ENCODE measurements at places on chromosomes 4 and X.

GRCh38 chrX:13338996-13339515 lies 19.2 kb upstream of the ATXN3L start:
- no peak for DNase-seq

DNA sequence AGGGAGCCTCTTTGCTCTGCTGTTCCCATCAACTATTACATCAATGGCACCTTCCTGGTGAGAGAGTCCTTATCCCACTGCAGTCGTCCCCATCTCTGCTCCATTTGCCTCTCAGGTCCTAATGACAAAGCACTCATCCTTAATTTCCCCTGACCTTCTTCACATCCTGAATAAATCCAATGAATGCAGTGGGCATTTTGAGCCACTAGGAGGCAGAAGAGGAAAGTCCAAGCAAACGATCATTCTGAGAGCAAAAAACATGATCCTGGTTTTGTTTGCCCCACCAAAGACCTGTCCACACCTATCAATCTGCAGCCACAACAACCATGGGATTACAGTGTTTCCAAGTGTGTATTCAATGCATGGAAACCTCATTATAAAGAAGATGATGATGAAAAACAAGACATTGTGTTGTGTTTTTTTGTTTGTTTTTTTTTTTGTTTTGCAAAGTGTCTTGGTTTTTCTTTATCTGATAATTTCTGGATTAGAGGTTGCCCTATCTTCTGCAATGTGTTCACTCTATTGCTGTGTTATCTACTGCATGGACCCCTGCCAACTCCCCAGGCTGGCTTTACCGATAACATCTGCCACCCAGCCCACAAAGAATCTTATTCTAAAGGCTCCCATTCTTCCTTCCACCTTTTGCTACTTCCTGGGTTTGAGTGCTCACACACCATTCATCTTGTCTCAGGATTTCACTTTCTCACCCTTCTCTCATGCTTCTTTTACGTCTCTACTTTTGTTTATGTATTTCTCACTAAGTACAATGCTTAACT lies 207.2 kb downstream of the NLGN4X start:
- DNase-seq, result peak; percentile 0

DNA sequence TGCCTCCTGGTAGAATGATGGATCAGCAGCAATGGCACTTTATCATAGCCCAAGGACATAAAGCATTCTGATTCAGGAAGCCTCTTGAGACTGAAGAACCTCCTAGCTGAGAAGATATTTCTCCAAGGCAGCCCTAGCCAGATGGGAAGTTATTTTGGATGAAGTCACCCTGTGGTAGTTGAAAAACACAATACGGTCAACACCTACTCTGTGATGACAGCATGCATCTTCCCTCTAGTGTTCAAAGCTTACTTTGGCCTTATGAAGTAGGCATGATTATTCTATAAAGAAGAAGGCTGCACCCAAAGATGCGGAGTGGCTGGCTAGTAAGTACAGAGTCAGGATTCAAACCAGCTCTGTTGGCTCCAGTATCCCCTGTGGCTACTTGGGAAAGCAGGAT lies 47.9 kb downstream of the TLR10 start:
- DNase-seq, result no peak

DNA sequence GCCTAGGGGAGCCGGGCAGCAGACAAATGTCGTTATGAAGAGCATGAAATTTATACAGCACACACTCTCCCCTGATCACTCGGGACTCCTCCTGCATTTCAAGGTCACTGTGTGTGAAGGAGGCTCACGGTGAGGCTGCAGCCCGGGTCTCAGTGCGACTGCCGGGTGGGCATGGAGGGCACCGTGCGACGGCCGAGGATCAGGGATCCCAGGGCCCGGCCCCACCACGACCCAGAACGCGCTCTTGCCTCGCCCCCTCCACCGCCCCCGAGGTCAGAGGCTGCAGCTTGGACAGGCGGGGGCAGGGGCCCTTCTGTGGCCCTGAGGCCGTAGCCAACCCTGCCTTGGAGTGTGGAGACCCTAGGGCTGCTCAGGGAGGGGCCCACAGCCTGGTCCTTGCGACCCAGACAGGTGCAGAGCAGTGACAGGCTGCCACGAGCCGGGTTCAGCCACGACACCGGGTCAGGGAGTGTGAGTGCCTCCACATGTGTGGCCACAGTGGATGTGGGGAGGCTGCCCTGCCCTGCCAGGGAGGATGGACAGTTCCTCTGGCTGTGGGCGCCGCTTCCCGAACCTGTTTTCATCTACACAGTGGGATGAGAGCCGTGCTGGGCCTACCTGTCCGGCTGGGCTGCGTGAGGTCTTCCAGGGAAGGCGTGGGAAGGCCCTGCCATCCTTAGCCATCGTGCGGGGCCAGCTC lies 89.3 kb upstream of the NKX1-1 start:
- DNase-seq, result no peak

DNA sequence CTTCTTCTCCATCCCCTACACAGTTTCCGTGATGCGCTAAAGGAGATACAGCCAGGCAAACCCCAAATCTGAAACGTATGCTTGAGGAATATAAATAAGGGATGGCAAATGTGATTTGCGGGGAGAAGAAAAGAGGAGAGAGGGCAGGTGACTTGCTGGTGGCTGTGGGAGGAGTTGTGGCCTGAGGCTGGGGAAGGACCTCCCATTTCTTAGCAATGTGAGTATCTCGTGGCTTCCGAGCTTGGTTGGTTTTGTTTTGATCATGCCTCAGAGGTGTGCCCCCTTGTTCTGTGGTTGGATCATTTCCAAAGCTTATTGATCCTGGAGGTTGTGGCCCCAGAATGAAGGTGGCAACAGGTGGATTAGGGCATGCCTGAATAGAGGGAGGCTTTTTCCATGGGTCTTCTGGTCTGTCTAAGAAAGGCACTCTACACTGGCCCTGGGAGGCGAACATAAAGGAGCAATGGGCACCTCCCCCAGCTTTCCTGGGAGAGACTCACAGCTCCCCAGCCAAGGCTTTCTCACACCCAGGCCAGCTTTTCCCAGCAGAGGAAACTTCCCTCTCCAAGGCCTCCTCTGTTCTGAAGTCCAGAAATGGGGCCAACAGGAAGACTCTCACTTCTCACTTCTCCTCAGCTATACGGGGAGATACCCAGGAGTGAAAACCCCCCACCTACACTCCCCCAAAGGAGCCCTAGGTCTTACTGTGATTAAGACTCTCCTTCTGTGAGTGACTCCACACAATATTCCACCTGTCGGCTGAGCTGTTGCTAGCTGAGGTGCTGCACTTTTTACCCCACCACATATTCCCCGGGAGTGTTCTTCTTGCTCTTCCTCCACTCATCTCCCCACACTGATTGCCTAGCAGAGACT lies 40.0 kb downstream of the C4orf51 start:
- no peak for DNase-seq

- no peak for DNase-seq
Observed at GRCh38 chr4:71602289-71602900, 181.5 kb downstream of the GC start.

DNA sequence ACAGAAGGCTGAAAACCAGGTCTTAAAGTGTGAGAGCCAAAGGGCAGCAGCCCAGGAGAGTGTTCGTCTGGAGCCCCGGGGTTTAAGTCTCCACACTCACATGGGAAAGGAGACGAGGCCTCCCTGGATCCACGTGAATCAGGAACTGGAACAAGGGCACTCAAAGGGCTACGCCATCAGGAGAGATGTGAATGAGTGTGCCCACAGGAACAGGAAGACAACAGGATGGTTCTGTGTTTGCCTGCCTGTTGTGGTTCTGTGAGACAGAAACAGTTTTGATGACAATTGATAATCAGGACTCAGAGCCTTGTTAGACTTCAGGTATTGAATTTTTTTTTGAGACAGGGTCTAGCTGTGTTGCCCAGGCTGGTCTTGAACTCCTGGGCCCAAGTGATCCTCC lies 4.9 kb upstream of the CTBP1 start:
- DNase-seq, result peak; percentile 27

DNA sequence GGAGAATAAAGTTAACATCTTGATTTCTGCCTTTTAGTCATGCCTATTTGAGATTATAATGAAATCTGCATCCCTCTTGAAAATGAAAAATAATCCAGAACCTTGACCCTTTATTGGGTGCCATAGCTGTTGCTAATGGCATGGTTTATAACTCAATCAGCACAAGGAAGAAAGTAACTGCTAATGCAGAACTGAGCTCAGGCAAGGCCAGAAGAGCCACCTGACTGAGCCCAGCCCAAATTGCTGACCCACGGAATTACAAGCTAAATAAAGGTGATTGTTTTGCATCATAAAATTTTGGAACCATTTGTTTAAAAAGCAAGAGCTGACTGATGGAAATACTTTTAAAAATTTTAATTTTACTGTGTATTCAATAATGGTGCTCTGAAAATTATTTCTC lies 76.4 kb upstream of the TBL1X start:
- DNase-seq, result no peak

DNA sequence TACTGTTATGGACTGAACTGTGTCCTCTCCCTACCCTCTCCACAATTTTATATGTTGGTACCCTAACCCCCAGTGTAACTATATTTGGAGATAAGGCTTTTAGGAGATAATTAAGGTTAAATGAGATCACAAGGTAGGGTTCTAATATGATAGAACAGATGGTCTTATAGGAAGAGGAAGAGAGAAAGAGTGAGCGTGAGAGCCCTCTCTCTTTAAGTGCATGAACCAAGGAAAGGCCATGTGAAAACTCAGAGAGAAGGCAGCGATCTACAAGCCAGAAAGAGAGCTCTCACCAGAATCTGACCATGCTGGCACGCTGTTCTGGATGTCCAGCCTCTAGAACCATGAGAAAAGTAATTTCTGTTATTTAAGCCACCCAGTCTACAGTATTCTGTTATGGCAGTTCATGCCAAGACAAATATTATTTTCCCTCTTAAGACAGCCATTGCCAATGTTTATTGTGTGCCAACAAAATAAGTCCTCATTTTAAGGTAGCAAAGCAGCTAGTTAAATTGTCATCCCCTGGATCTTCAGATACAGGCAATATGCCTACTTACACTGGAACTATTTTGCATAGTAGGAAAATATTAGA lies 336.2 kb downstream of the MID1IP1 start:
- no peak for DNase-seq

DNA sequence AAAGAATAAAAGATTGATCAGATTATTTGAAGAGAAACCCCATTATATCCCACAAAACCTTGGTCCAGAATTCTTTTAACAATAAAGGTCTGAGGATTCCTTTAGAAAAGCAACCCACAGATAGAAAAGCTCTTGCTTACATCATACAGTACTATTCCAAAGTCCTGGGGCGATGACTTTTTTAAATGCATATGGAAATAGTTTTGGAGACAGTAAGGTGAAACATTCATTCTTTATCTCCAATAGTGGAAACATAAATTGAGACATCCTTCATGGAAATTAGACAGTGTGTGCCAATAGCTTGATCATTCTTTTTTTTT lies 85.7 kb upstream of the UCP1 start:
- DNase-seq, result no peak

GRCh38 chrX:24055043-24055356 lies 244 bp downstream of the EIF2S3 start:
- no peak for DNase-seq

DNA sequence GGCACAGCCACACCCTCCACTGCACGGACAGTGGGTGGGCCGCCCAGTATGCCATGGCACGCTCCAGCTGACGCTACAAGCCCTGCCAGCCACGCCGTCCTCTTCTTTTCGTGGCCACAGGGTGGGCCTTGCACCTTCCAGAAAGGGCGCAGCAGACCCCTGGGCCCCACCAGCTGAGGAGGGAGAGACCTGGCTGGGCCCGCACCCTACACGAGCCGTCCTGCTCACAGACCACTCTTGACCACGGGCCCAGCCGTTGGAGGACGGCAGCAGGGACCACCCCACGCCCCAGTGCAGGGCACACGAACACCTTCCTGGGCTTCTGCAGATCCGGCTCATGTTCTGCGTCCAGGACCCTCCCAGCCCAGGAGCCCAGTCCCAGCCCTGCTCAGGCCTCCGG lies 27.1 kb downstream of the FAM53A start:
- DNase-seq, result no peak

DNA sequence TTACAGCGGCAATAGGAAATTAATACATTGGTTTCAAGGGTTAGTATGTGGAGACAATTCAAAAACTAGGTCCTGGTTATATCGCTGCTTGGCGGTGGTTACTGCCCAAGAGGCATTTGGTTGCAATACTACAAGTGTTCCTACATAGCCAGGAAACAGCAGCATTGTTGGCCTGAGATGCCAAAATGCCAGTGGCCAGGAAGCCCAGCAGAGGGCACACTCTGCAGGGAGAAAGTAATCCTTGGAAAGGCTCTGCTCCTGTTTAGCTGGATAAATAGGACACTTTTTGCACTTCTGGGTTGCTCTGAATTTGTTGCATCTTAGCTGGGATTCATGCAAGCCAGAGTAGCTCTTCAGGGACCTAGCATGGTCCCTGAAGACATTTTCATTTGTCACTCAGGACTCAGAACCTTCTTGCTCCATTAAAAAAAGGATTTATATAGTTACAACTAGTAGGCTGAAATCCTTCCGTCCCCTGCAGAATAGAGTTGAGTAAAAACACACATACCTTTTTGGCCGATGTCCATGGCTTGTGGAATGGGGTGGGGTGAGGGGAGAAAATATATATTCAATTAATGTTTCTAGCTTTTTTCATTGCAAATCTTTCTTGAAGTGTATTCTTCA lies 8.1 kb upstream of the GPR119 start:
- peak; percentile 1 for DNase-seq

- no peak for DNase-seq
Observed at GRCh38 chr4:42638993-42639392, 17.9 kb downstream of the ATP8A1 start.

DNA sequence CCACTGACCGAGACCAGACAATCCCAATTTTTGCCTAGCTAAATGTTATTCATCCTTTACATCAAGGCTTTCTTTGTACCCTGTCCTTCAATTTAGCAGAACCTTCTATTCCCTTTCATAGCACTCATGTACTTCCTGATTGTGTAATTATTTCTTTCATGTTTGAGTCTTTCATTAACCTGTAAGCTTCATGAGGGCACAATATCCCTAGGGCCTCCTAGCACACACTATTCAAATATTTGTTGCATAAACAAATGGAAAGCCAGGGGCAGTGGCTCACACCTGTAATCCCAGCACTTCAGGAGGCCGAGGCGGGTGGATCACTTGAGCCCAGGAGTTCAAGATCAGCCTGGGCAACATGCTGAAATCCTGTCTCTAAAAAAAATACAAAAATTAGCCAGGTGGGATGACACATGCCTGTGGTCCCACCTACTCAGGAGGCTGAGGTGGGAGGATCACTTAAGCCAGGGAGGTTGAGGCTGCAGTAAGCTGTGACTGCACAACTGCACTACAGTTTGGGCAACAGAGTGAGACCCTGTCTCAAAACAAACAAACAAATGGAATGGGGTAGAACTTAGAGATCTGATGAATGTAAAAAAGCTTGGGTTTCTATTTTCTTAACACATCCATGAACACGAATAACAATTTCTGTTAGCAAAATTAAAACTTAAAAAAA lies 59.0 kb downstream of the SAT1 start:
- DNase-seq, result no peak

DNA sequence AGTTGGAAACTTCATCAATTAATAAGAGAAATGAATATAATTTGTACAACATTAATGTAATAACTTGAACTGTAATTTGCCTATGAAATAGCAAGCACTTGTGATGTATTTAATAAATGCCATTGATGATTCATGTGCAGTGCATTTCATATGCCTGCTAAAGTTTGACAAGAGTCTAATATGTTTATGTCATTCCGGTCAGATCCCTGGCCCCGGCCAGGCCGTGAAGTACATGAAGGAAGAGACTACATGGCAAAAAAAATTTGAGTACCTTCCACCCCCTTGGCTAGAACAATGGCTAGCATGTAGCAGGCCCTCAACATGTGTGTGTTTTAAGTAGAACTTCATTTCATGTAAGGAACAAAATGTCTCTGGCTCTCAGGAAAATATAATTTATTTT lies 161.3 kb downstream of the ATP10D start:
- DNase-seq, result no peak

Measured in CD4-positive, alpha-beta T cell treated with Interleukin-12 subunit alpha and Interleukin-12 subunit beta, for 1 hour (primary cell).